Fibroblast of skin of right quadriceps (primary cell): ENCODE measurements at places on chromosomes 16 and 17.

DNA sequence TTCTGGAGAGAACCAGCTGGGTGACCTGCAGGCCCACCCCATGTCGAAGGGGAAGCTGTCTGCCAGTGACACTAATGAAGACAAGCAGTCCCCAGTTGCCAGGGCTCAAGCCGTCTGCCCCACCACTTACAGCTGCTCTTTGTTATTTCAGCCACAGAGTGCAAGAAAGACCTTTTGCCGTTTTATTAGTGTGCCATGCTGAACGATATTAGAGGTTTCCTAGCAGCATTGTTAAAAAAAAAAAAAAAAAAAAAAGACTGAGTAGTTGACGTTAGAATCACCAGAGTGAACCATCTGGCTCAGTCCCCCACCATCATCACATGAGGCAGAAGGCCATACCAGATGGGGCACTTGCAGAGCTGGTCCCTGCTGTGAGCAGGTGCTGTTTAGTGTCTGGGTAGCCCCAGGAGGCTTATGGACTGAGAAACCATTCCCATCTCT is 26.5 kb upstream of the SLC39A11 start:
- DNase-seq: no peak

DNA sequence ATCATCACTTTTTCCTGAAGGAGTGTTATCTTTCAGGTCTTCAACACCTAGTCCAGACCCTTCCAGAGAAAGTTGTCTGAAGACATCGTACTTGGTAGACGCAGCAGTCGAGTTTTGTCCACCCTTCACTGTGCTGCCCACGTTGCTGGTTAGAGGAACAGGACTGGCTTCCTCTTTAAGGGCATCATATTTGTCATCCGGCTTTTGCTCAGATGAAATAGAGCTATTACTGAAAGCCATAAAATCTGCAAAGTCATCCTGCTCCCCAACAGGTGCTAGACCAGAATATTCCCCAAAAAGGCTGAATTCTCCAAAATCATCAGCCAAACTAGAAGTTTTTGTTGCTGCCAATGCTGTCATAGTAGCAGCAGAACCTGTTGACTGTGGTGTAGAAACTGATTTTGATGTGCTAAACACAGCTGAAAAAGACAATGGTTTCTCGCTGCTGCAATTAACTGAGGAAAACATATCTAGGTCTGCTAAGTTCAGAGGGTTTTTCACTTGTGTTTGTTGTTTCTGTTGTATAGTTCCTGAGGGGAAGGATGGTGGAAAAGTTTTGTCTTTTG is 55.7 kb downstream of the SYNRG start:
- no peak for DNase-seq

DNA sequence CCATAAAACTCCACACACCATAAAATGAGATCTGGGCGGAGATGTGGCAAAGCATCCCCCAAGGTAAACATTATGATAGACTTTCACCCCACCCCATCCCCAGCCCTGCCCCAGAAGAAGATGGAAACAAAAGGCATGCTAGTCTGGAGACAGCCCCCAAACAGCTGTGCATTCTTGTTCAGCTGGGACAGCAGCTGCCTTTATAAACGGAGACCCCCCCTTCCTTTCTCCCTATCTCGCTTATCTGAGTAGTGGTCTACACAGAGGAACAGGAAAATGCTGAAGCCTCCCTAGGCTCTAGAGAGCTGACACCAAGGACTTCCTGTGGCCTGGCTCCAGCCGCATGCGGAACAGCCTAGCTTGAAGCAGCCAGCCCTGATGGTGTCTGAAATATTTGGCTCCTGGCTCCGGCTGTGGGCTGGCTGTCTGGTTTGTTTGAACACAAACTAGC is 190.3 kb upstream of the ANKFN1 start:
- DNase-seq: no peak

- no peak for DNase-seq
Measured at GRCh38 chr16:14264327-14264943, 193.3 kb downstream of the MRTFB start.
